ENCODE measurements at places on chromosomes 6 and 20.

GRCh38 chr6:157099912-157100593 is 223.3 kb downstream of the TMEM242 start:
- no peak for DNase-seq

GRCh38 chr6:47165918-47166317 is 123.8 kb upstream of the ADGRF1 start:
- DNase-seq = peak; percentile 17

- DNase-seq = no peak
Measured at GRCh38 chr6:99178168-99178567, 171.3 kb downstream of the FAXC start.

- no peak for DNase-seq
Measured at GRCh38 chr6:78836598-78836997, 30.8 kb upstream of the IRAK1BP1 start.

DNA sequence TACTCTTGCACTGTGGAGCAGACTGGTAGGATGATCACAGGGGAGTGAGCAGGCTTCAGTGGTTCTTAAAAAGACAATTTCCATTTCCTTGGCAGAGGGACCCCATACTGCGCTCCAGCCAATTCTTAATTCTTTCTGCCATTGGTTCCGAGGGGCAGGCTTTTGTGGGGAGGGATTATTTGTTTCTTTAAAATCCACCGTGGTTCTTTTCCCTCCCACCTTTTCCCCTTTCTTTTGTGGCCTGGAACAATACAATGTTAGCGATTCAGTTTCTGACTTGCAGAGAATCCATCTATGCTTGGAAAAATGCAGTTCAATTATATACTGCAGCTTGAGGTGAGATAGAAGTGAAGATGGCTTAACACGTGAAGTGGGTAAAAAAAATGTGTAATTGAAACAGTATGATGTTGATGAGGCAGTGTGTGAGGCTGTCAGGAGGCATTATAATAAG is 379.0 kb upstream of the FLRT3 start:
- no peak for DNase-seq

- no peak for DNase-seq
Measured at GRCh38 chr6:107083047-107083768, 32.1 kb downstream of the BEND3 start.

DNA sequence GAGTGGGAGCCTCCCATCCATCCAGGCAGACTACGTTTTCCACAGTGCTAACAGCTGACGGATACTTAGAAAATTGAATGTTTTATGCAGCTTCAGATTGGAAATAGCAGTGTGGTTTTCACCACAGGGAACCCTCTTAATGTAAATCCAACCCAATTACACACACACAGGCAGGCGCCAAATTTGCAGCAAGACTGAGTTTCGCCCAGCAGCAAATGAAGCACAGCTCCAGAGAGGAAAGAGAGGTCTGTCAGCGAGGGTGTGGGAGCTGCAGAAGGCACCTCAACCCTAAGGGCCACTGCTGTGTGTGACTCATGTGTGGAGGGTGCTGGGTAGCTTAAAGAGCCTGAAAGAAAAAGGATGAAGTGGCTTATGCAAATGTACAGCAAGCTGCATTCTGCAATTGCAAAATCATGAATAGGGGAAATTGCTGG is 365.7 kb downstream of the MAFB start:
- DNase-seq = no peak

- peak; percentile 20 for DNase-seq
Measured at GRCh38 chr6:5379647-5380242, 118.4 kb downstream of the FARS2 start.
